ENCODE measurements at places on chromosomes 7 and 10.

- peaks cover 5% of the 10 kb centered on the region for H3K4me1 ChIP-seq
- no peak overlapping the region for H3K4me3 ChIP-seq
- H3K36me3 ChIP-seq, result peaks cover 75% of the 10 kb centered on the region
- no peak overlapping the region for H3K27ac ChIP-seq
- DNase-seq, result no peak
These were observed 77.6 kb downstream of the RNF216 start for GRCh38 chr7:5703572-5704533.

GRCh38 chr10:43606323-43607198, at the start of gene ZNF485:
ZNF485 (plus strand) TSS chr10:43606438; CDS start chr10:43607051, 613 bp downstream.
- peaks cover 8% of the 10 kb centered on the region for H3K4me1 ChIP-seq
- H3K4me3 ChIP-seq, result peak within 1 kb of the TSS; percentile 78
- no peak within 1 kb of the TSS for H3K27ac ChIP-seq
- peaks cover 16% of the 10 kb centered on the region for H3K36me3 ChIP-seq
- H3K27me3 ChIP-seq, result no peaks in the 10 kb centered on the region
- DNase-seq, result peak; percentile 47

- H3K4me1 ChIP-seq, result peaks cover 51% of the 10 kb centered on the region
- peak; percentile 95 for DNase-seq
- no peaks in the 10 kb centered on the region for H3K27me3 ChIP-seq
- H3K4me3 ChIP-seq, result peak overlapping the region; percentile 54
- H3K27ac ChIP-seq, result no peak overlapping the region
These were observed 212.8 kb downstream of the MAD1L1 start for GRCh38 chr7:2019711-2020511.

GRCh38 chr7:32259931-32260596, 189.9 kb upstream of the PDE1C start:
- no peak overlapping the region for H3K4me3 ChIP-seq
- H3K36me3 ChIP-seq, result no peaks in the 10 kb centered on the region
- no peaks in the 10 kb centered on the region for H3K27me3 ChIP-seq
- H3K27ac ChIP-seq, result no peak overlapping the region

GRCh38 chr10:125003901-125004467, 62.1 kb downstream of the ZRANB1 start:
- H3K27me3 ChIP-seq, result no peaks in the 10 kb centered on the region
- peaks cover 7% of the 10 kb centered on the region for H3K4me1 ChIP-seq
- no peak for DNase-seq
- H3K4me3 ChIP-seq, result no peak overlapping the region
- H3K27ac ChIP-seq, result no peak overlapping the region
- no peaks in the 10 kb centered on the region for H3K36me3 ChIP-seq

- no peak for DNase-seq
- H3K36me3 ChIP-seq, result no peaks in the 10 kb centered on the region
- H3K27ac ChIP-seq, result no peak overlapping the region
- H3K27me3 ChIP-seq, result no peaks in the 10 kb centered on the region
These were observed 657.6 kb downstream of the LRMDA start for GRCh38 chr10:76088980-76089379.

DNA sequence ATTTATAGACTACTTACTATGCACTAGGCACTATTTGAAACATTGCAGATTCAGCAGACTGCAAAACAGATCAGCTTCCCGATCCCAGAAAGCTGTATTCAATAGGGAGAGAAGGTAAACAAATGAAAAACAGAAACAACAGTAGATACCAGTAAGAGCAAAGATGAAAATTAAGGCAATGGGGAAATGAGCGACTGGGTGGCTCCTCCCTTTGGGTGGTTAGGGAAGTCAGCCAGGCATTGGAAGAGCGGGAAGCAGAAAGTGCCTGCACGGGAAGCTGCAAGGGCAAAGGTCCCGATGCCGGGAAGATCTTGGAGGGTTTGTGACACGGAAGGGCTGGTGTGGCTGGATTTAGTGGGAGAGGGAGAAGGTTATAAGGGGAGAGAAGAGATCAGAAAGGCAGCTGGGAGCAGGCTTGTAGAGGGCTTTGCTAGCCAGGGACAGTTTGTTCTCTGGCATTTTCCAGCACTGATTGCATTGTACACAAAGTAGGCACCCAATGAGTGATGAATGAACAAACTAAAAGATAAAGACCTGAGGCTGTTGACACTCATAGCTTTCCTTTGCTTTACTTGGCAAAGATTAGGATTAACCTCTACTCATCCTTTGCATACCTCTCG, 67.8 kb downstream of the NAMPT start:
- no peak overlapping the region for H3K4me3 ChIP-seq
- no peak for DNase-seq
- H3K27me3 ChIP-seq, result peaks cover 4% of the 10 kb centered on the region
- no peaks in the 10 kb centered on the region for H3K36me3 ChIP-seq
- H3K4me1 ChIP-seq, result no peaks in the 10 kb centered on the region
- no peak overlapping the region for H3K27ac ChIP-seq

DNA sequence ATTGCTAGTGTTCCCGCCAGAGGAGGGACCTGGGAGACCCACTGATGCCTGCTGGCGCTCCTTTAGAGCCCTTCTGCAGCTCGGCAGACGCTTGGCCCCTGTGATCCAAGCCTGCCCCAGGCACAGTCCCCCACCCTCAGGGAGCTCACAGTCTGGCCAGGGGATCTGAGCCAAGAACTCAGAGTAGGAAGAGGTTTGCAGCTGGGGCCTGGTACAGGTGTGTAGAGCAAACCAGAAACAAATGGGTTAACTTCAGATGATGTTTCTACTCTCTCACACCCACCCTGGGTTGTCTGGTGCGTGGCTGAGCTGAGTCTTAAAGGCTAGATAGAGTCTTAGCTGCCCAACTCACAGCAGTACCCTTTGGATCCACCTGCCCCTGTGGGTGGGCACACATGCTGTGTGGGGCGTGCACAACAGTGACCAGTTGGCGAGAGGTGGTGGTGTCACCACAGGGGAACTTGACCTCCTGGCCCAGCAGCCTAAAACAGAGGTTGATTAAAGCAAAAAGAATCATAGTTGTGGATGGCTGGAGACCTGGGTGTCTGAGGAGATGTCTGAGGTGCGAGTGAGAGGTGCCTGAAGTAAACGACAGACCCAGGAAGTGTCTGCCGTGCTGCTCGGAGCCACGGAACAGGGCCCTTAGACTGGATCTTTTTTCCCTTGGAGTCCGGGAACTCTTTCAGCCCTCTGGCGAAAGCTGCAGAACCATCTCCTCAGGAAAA, 31.2 kb upstream of the SRGN start:
- H3K4me3 ChIP-seq, result no peak overlapping the region
- H3K36me3 ChIP-seq, result no peaks in the 10 kb centered on the region
- no peaks in the 10 kb centered on the region for H3K27me3 ChIP-seq

DNA sequence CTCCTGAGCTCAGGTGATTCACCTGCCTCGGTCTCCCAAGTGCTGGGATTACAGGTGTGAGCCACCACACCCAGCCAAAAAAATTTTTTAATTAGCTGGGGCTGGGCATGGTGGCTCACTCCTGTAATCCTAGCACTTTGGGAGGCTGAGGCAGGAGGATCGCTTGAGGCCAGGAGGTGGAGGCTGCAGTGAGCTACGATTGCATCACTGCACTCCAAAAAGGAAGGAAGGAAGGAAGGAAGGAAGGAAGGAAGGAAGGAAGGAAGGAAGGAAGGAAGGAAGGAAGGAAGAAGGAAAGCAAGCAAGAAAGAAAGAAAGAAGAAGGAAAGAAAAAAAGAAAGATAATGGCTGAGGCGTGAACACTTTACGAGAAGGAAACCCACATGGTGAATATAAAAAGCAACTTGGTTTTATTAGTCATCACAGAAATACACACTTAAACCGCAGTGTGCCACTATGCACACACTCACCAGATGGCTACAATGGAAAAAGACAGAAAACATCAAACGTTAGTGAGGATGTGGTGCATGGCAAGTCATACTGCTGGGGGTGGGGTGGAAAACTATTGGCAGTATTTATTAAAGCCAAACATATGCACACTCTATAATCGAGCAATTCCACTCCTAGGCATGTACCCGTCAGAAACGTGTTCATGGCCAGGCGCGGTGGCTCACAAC, 4.4 kb upstream of the CCL26 start:
- no peaks in the 10 kb centered on the region for H3K36me3 ChIP-seq
- no peak overlapping the region for H3K27ac ChIP-seq
- no peaks in the 10 kb centered on the region for H3K27me3 ChIP-seq
- H3K4me1 ChIP-seq, result no peaks in the 10 kb centered on the region
- peak; percentile 80 for DNase-seq
- H3K4me3 ChIP-seq, result no peak overlapping the region

GRCh38 chr10:34584164-34584563, 230.9 kb downstream of the PARD3 start:
- no peaks in the 10 kb centered on the region for H3K27me3 ChIP-seq
- H3K27ac ChIP-seq, result no peak overlapping the region
- no peak overlapping the region for H3K4me3 ChIP-seq
- no peaks in the 10 kb centered on the region for H3K4me1 ChIP-seq
- no peak for DNase-seq

DNA sequence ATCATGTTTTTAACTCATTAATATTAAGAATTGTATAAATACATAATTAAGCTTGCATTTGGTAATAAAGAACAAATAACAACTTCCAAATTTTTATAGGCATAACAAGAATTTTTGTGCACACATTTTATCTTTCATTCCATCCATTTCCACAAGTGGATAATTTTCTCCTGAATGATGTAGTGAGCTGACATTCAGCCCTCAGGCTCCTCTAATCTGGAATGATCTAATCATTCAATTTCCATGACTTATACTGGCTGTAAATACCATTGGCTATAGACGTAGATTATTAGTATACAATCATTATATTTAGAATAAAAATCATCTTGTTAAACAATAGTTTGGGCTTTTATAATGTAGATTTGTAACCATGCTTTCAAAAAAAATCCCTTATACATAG, 287.2 kb upstream of the GHITM start:
- H3K4me1 ChIP-seq, result no peaks in the 10 kb centered on the region
- H3K27ac ChIP-seq, result no peak overlapping the region
- no peak overlapping the region for H3K4me3 ChIP-seq
- H3K36me3 ChIP-seq, result no peaks in the 10 kb centered on the region
- DNase-seq, result no peak
- H3K27me3 ChIP-seq, result no peaks in the 10 kb centered on the region

GRCh38 chr7:2810682-2811415, 33.3 kb downstream of the GNA12 start:
- H3K4me1 ChIP-seq, result peaks cover 6% of the 10 kb centered on the region
- no peaks in the 10 kb centered on the region for H3K27me3 ChIP-seq
- H3K27ac ChIP-seq, result no peak overlapping the region
- no peaks in the 10 kb centered on the region for H3K36me3 ChIP-seq
- peak; percentile 75 for DNase-seq

DNA sequence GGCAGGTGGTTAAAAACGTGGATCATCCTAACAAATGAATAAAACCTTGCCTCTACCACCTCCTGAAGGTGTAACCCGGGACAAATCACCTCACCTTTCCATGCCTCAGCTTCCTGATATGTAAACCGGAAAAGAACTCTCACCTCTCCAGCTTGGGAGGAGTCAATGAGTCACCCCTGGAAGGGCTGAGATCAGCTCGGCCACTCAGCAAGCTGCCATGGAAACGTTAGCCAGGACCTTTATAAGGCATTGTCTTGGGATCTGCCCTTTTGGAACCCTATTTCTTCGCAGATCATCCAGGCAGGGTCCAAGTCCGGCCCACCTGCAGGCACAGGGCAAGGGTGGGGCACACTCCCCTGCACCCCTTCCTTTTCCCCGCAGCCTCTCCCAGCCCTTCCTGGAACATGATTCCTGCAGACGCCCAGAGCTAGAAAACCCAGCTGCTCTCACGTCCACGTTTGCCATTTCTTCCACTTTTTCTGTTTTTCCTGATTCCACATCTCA, 81.6 kb upstream of the PFKP start:
- H3K4me1 ChIP-seq, result peaks cover 14% of the 10 kb centered on the region
- no peak overlapping the region for H3K4me3 ChIP-seq
- no peak for DNase-seq
- no peaks in the 10 kb centered on the region for H3K36me3 ChIP-seq
- no peak overlapping the region for H3K27ac ChIP-seq

DNA sequence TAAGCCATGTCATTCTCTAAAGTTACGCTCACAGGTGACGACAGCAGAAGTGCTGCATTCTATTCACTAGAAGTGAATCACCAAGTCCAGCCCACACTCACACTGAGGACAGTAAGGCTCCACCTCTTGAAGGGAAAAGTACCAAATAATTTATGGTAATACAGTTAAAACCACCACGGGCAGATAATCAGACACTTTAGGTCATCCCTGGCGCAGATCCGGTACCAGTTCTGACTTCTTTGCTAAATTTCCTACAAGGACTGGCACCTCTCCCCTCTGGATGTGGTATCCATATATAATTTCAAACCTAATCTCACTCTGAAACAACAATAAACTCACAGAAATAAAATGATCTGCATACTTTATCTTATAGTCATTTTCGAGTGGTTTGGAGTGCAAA, 954.7 kb upstream of the GHITM start:
- H3K27me3 ChIP-seq, result no peaks in the 10 kb centered on the region
- no peaks in the 10 kb centered on the region for H3K36me3 ChIP-seq
- no peak overlapping the region for H3K4me3 ChIP-seq
- no peaks in the 10 kb centered on the region for H3K4me1 ChIP-seq
- DNase-seq, result no peak
- H3K27ac ChIP-seq, result no peak overlapping the region

GRCh38 chr7:88200789-88201188, 19.0 kb downstream of the SRI start:
- no peaks in the 10 kb centered on the region for H3K27me3 ChIP-seq
- H3K4me1 ChIP-seq, result no peaks in the 10 kb centered on the region
- no peak overlapping the region for H3K4me3 ChIP-seq
- no peak overlapping the region for H3K27ac ChIP-seq

All from common myeloid progenitor, CD34-positive (primary cell).